ENCODE measurements at places on chromosomes 3 and 15. TPM values are rescaled to one million over a fixed set of nuclear protein-coding genes. Genes with fewer than 3 reads are reported as not detected.

- no peak for DNase-seq
Measured at GRCh38 chr15:74529921-74530320, 11.1 kb upstream of the ARID3B start.

DNA sequence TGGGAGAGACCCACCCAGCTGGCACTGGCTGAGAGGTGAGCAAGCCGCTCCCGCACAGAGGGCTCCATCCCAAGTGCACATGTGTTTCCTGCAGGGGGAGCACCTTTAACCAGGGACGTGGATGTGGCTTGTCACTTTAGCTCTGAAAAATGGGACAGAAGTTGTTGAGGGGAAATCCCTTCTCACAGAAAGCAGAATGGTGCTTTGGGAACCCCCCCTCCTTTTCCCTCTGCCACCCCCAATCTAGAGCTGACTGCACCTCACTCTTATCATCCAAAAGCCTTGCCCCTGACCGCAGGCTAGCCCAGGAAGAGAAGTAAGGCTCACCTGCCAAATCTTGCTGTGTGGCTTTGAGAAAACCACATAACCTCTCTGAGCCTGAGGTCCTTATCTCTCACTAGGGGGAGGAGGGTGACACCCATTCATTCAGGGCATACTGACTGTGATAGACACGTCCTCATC is 77.9 kb downstream of the RPN1 start:
- no peak for DNase-seq

DNA sequence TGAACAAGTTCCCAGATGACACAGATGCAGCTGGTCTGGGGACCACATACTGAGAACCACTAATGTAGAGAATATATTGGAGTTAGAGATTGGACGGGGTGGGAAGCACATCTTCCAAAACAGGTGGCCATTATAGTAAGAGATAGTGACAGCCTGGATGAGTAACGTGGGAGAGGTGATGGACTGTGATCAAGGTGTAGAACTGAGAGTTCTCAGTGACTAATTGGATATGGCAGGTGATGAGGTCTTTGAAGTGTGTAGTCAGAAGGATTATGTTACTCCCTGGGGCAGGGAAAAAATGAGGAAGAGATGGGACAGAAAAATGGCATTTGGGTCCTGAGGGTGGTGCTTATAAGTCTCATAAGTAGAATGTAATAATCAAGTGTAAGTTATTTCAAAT is 66.6 kb downstream of the KCNMB2 start:
- DNase-seq, result no peak

- DNase-seq, result no peak
Measured at GRCh38 chr3:98483626-98484025, 13.9 kb upstream of the OR5K2 start.

- peak; percentile 80 for DNase-seq
Measured at GRCh38 chr15:70521576-70522322, 241.6 kb downstream of the UACA start.

ZNF385D gene
- 3.8 TPM for total RNA-seq
